NCI-H2107 (cell line): ENCODE measurements at places on chromosomes 1 and 21.

- no peak for DNase-seq
Observed at GRCh38 chr1:94553323-94553730, 11.8 kb upstream of the F3 start.

- DNase-seq, result no peak
Observed at GRCh38 chr21:36854391-36854790, 112.1 kb downstream of the HLCS start.

- DNase-seq, result no peak
Observed at GRCh38 chr1:45557422-45557944, 6.9 kb downstream of the AKR1A1 start.

DNA sequence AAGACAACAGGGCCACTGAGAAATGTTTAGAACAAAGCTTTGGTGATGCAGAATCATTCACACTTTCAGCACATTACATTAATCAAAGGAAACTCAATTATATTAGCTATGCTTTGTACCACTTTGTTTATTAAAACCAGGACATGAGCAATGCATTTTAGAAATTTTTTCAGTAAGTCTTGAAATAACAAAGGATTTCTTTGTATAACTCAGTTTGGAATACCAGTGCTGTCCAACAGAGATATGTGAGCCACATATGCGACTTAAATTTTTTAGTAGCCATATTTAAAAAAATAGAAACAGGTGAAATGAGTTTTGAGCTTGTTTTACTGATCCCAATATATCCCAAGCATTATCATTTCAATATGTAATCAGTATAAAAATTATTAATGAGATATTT, 18.8 kb upstream of the F3 start:
- no peak for DNase-seq
